Activated CD8-positive, alpha-beta memory T cell treated with anti-CD3 and anti-CD28 coated beads, Interleukin-2, amount 10 ng/mL, durations not matched to agents 7 days and 5 days (primary cell): ENCODE measurements at places on chromosomes 1 and 21.
A peak's percentile ranks its signal among the peaks of the same experiment; 100 is the strongest.

DNA sequence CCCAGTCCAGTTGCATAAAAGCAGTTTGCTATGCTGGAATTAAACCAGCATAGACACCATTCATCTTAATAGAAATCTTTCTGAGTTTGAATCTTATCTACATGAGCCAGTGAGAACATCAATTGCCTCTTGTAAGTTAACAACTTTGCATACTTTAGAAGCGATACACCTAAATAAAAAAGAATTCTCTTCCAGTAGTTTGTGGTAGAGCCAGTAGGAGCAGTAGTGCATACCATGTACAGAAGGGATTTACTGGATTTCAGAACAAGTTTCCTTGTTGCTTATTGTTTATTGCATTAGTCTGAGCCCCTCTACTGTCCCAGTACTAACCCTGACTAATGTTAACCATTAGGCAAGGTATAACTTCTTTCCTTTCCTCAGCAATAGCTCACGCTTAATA is 313.1 kb downstream of the TGFB2 start:
- no peaks in the 10 kb centered on the region for H3K4me1 ChIP-seq
- H3K27me3 ChIP-seq, result no peaks in the 10 kb centered on the region
- DNase-seq, result no peak
- H3K27ac ChIP-seq, result no peak overlapping the region
- no peak overlapping the region for H3K4me3 ChIP-seq
- H3K36me3 ChIP-seq, result no peaks in the 10 kb centered on the region

DNA sequence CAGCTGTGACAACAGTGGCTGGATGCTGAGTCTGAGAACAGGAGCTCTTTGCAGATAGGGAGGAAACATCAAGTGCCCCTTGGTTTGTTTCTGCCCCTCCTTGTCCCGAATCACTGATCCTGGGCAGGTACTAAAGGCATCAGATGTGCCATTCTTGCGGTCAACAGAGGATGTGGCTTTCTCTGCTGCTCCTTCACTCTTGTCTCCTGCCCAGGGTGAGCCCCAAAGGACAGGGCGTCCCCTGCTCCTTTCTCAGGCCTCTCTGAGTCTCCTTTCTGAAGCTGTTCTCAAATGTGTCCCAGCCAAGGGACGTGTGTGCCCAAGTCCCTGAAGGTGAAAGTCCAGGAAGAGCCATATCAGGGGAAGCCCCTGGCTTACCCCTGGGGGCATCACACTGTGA is 31.7 kb downstream of the SLC37A1 start:
- H3K36me3 ChIP-seq, result peaks cover 2% of the 10 kb centered on the region
- H3K4me1 ChIP-seq, result peaks cover 13% of the 10 kb centered on the region
- no peak for DNase-seq

GRCh38 chr1:86119214-86119764 is 37.3 kb downstream of the COL24A1 start:
- no peaks in the 10 kb centered on the region for H3K27me3 ChIP-seq
- H3K4me1 ChIP-seq, result peaks cover 6% of the 10 kb centered on the region
- H3K27ac ChIP-seq, result no peak overlapping the region
- no peak overlapping the region for H3K4me3 ChIP-seq

- peaks cover 3% of the 10 kb centered on the region for H3K27me3 ChIP-seq
- DNase-seq, result no peak
- H3K4me3 ChIP-seq, result no peak overlapping the region
- H3K27ac ChIP-seq, result no peak overlapping the region
Measured at GRCh38 chr1:87778896-87779295, 450.2 kb downstream of the LMO4 start.

- H3K4me3 ChIP-seq, result no peak overlapping the region
- H3K4me1 ChIP-seq, result peaks cover 62% of the 10 kb centered on the region
- H3K36me3 ChIP-seq, result peaks cover 62% of the 10 kb centered on the region
- no peak for DNase-seq
- peak overlapping the region; percentile 96 for H3K27ac ChIP-seq
Measured at GRCh38 chr1:10171105-10171767, 39.1 kb upstream of the KIF1B start.

- no peak for DNase-seq
- no peak overlapping the region for H3K27ac ChIP-seq
- no peaks in the 10 kb centered on the region for H3K4me1 ChIP-seq
- peaks cover 16% of the 10 kb centered on the region for H3K27me3 ChIP-seq
- no peaks in the 10 kb centered on the region for H3K36me3 ChIP-seq
- H3K4me3 ChIP-seq, result no peak overlapping the region
Measured at GRCh38 chr1:233625087-233625486, 11.2 kb downstream of the KCNK1 start.

DNA sequence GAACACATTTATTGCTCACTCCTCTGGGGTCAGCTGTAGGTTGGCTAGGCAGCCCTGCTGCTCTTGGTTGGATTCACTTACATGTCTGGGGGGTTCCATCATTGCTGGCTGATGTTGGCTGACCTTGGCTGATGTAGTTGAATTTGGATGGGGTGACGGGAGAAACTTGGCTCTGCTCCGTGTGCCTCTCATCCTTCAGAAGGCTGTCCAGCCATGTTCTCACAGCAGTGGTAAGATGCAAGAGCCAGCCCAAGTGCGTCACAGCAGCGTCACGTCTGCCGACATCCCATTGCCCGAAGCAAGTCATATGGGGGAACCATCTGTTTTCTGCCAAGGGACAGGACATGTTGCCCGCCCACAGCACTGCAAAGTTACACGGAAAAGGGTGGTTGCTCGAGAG is 613.5 kb downstream of the MATN1 start:
- H3K27ac ChIP-seq, result no peak overlapping the region
- H3K4me3 ChIP-seq, result no peak overlapping the region
- DNase-seq, result no peak
- no peaks in the 10 kb centered on the region for H3K36me3 ChIP-seq
- no peaks in the 10 kb centered on the region for H3K4me1 ChIP-seq
